ENCODE measurements at places on chromosomes 13 and 19.

DNA sequence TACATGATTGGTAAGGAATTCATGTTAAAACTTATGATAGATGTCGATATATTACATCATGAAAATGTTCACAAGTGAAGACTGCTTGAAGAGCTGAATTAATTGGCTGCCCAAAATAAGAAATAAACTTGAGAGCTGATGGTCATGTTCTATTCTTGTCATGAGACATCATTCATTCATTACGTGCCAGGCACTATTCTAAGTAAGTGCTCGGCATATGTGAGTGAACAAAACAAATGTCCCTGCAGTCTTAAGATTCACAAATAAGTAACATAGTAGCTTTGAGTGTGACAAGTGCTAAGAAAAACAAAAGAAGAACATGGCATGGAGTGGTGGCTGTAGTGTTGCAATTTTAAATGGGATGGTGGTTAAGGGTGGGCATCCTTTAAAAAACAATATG lies 329.3 kb downstream of the SUCLA2 start:
- no peak for DNase-seq

GRCh38 chr19:50203281-50204080 lies at the start of gene MYH14:
TSS of gene MYH14 (plus strand) at chr19:50203622. CDS start at chr19:50210366, 6,744 bp downstream.
- DNase-seq, result no peak

GRCh38 chr13:95865080-95865615 lies 188.1 kb downstream of the UGGT2 start:
- no peak for DNase-seq

DNA sequence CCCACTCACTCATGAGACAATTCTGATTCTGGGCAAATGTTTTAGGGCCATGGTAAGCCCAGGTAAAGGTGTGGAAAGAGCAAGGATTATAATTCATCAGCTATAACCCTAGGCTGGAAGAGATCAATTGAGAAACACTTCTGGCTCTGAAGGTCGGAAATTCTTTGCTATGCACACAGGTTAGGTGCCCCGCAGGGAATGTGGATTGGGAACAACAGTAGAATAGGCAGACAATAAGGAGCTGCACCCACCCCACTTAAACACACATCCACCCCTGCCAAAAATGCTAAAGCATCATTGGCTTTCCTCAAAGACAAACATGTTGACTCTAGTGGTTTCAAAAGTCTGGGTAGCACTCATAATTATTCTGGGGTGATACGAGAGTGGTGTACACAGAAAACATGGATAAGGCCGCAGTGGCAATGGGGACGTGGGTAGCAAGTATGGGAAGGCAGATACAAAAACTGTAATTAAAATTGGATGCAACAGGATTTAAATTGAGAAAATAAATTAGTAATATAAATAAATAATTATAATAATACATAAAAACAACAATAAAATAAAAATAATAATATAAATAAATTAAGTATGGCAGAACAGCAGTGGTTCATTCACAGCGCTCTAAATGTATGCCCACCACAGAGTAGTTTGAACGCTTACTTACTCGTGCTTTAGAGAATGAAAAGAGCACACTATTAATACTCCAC lies 8.6 kb downstream of the EFNB2 start:
- no peak for DNase-seq

- no peak for DNase-seq
Measured at GRCh38 chr19:7865262-7865911, 8.8 kb downstream of the PRR36 start.

DNA sequence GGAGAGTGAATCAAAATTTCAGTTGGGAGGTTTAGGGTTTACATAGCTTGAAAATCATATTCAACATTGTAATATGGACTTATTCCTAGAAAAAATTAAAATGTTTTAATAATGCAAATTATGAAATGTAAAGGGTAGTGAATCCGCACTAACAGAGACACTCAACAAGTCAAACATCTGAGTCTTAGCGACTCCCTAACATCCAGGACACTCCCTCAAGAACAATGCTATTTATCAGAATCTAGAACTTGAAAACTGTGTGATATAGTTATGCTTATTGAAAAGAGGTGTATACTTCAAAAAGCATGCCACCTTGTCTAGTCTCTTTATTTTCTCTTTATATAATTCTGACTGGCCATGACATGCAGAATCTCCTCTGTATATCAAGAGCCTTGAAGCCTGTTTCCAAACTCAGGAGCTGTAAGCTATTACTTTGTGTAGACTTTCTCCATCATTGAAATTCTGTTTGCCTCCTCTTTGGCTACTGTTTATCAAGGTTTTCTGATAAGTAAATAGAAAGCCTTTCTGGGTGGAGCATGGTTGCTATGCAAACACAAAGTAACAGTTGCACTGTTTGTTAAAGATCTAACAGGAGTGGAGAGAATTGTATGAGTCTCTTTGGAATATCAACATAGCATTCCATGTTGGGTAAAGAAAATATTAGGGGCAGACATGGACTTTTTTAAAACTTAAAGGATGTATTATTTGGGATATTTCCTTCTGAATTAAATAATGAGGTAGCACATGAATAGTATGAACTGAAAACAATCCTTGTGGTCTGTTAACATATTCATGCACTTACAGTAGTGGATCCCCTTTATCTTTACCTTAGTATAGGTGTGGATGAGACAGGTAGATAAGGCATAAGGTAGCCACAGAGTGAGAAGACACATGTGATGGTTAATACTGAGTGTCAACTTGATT lies 56.4 kb upstream of the MBNL2 start:
- no peak for DNase-seq

- no peak for DNase-seq
Measured at GRCh38 chr13:36891752-36892151, 28.3 kb downstream of the SMAD9 start.

DNA sequence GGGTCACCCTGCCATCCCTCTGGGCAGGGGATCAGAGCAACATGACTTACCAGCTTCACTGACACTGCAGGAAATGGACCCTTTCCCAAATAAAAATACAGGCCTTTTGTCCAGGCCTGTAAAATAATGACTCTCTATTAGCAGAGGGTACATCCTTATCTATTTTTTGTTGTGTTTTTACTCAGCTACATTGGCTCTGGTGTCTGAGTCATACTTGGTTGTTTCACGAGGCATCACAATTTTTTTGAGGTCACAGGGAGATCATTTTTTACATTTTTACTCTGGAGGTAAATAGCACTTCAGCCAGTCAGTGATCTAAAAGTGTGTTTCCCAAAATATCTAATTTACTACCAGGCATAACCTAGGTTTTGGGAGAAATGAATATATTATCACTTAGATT lies 6.9 kb upstream of the HTR2A start:
- DNase-seq, result no peak

- DNase-seq, result no peak
Measured at GRCh38 chr13:28653111-28653510, 5.8 kb upstream of the POMP start.

DNA sequence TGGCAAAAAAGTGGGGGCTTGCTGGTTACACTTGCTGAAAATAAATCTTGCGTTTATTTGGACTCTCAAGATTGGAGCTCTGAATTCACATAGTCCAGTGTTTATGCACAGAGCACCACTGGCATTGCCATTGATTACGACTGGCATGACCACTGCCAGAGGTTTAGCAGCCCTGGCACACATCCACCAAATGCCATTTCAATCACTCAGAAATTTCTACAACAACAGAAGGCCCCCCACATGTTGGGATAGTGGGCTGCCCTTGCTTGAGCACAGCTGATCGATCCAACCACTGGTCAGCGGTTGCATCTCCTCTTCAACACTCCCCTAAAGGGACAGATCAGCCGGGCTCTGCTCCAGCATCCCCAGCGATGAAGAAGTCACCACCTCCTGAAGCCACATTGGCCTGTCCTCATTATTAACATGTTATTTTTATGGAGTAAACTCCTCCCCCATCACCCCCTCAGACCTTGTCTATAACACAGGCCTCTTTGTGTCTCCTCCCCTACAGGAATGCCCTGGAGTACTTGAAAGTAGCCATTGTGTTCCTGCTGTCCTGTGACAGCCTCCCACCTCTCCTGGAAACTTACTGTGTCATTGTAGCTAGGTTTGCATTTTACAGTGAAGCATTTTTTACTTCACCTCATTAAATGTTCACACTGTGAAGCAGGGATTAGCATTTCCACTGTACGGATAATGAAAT lies 51.3 kb downstream of the CDADC1 start:
- DNase-seq, result no peak

- DNase-seq, result peak; percentile 64
Measured at GRCh38 chr19:10085641-10086590, at the start of gene SHFL. TSS of gene SHFL (plus strand) at chr19:10086317. CDS start at chr19:10086428, 111 bp downstream.

GRCh38 chr13:36848199-36848982 lies 29.4 kb downstream of the RFXAP start:
- DNase-seq, result no peak

DNA sequence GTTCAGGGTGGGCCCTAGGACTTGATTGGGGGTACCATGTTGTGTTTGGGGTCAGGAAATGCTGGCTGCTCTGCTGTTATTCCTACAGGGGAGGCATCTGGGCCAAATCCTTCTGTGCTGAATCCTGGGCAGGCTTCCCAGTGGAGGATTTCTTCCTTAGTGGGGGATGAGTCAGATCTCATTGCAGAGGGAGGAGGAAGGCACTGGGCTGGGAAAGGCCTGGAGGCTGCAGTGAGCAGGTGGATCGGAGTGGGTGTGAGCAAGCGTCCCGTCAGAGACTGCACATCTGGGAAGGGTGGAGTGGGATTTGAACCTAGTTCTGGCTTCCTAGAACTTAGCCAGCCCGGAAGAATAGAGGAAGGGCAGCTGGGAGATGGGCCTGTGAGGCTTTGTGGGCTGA lies 11.5 kb downstream of the CCDC124 start:
- no peak for DNase-seq

DNA sequence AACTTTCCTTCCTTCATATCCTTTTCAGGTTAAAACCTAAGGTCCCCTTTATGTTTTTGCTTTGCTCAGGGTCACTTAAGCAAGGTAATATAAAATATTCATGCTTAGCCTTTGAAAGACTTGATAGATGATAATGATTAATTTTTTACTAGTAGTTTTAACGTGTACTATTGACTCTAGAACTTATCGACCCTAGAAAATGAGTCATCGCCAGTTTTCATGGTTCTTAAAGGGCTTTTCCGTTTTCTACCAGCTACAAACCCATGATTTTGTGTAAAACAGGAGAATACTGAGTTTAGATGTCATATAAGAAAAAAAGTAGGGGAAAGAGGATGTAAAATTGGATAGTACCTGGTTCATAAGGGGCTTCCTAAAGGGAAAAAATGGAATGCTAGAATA lies 75.7 kb downstream of the DHRS12 start:
- DNase-seq, result no peak

DNA sequence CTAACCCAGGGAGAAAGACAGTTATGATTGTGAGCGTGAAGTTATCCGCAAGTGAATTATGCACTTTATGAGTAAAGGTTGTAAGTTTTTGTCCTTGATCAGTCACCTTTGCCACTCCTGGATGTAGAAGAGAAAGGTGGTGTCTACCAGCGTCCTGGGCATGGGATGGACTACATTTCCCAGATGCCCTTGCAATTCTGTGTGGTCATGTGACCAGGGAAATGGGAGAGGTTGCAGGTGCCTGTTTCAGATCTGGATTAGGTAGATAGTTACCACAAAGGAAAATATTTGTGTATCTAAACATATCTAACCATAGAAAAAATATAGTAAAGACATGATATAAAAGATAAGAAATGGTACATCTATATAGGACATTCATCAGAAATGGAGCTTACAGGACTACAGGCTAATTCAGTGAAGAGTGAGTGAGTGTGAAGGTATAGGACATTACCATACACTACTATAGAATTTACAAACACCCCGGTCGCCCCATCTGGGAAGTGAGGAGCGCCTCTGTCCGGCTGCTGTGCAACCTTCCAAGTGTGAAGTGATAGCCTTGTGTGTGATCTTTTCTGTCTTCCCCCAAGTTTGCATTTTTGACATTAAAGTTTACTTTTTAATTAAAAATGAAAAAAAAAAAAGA lies 51.6 kb upstream of the CACNA1A start:
- no peak for DNase-seq

DNA sequence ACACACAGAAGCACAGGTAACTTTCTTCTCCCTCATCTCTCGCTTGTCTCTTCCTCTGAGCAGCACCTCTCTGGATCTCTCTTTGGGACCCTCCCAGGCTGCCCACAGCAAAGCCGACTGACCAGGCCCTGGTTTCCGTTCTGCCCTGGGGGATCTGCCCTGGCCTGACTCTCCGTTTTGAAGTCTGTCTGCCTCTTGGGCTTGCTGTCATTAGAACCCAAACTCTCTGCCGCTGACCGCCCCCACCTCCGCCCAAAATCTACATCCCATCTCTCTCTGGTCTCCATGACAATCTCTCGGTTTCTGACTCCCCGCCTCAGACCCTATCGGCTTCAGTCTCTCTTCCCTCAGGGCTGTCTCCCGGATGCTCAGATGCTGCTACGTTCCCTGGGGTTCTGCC lies 6.9 kb downstream of the KCNC3 start:
- DNase-seq, result no peak

- DNase-seq, result no peak
Measured at GRCh38 chr13:111976474-111977178, 90.3 kb upstream of the SOX1 start.

- no peak for DNase-seq
Measured at GRCh38 chr19:3335431-3336350, 30.7 kb upstream of the NFIC start.

GRCh38 chr19:18282788-18283141 lies 1.3 kb upstream of the JUND start:
- DNase-seq, result no peak

DNA sequence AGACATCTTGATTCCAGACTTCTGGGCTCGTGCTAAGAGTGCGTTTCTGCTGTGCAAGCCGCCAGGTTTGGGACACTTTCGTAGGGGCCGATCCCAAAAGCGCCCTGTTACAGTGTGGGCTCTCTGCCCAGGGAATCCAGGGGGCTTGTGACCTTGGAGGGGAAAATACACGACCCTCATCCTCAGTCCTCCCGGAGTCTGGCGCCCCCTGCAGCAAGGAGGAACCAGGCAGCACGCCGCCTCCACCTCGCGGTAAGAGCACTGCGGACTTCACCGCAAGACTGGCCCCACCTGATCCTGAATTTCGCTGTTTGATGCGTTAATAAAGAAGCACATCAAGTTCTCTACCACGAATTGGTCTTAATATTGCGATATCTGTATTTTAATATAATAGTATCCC lies 5.2 kb downstream of the POLRMT start:
- DNase-seq, result no peak

DNA sequence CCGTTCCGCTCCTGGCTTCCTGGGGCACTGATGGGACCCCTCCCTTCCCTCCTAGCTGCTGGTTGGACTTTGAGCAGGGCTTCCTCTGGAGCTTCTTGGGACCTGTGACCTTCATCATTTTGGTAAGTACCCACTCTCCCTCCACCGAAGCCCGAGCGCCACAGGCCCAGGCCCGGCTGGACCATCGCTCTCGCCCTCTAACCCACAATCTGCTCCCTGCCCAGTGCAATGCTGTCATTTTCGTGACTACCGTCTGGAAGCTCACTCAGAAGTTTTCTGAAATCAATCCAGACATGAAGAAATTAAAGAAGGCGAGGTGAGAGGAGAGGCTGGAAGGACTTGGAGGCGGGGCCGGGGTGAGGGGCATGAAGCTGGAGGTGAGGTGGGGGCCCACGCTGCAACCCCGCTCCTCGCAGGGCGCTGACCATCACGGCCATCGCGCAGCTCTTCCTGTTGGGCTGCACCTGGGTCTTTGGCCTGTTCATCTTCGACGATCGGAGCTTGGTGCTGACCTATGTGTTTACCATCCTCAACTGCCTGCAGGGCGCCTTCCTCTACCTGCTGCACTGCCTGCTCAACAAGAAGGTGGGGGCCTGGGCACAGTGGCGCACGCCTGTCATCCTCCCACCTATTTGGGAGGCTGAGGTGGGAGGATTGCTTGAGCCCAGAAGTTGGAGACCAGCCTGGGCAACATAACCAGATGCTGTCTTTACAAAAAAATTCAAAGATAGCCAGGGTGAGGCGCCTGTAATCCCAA lies 12.3 kb downstream of the DDX39A start:
- no peak for DNase-seq

All from stimulated activated CD8-positive, alpha-beta memory T cell treated with anti-CD3 and anti-CD28 coated beads, Interleukin-2, amount 100 ng/mL, for 1 hour (primary cell).